Left cardiac atrium (tissue), 4 donors: ENCODE measurements at places on chromosomes 7 and 10.

- DNase-seq: no peak
These were observed 36.8 kb upstream of the INPP5F start for GRCh38 chr10:119689016-119689580.

- DNase-seq: no peak
These were observed 227.2 kb downstream of the CCDC3 start for GRCh38 chr10:12774204-12774894.

DNA sequence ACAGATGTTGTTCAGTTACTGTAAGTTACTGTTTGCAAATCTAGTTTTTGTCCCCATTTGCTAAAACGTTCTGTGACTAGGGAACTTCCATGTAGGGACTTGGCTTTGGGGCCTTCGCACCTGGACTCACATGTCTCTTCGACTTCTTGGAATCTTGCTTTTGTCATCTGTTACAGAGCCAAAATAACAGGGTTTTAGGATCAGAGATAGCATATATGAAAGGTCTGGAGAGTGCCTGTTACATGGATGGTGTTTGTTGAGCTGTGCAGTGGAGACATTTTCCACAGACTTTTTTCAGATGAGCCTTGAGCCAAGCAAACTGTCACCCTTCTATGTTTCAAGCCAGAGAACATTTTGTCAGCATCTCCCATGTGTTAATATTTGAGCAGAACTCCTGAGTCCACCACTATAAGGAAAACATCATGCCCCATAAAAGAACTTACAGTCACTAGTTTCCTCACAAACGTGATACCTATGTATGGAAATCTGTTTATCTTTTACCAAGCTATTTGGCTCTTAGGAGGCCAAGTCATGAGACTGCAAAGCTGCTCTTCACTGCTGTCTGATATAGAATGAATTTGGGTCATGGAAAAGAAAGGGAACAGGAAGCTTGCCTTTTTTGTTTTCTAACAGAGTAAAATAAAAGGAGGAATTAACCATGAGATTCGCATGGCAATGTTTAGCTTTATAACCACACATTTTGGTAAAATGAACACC is 818.6 kb upstream of the IGFBP3 start:
- DNase-seq: no peak

GRCh38 chr7:25911738-25912607 is 240.0 kb upstream of the NFE2L3 start:
- no peak for DNase-seq

DNA sequence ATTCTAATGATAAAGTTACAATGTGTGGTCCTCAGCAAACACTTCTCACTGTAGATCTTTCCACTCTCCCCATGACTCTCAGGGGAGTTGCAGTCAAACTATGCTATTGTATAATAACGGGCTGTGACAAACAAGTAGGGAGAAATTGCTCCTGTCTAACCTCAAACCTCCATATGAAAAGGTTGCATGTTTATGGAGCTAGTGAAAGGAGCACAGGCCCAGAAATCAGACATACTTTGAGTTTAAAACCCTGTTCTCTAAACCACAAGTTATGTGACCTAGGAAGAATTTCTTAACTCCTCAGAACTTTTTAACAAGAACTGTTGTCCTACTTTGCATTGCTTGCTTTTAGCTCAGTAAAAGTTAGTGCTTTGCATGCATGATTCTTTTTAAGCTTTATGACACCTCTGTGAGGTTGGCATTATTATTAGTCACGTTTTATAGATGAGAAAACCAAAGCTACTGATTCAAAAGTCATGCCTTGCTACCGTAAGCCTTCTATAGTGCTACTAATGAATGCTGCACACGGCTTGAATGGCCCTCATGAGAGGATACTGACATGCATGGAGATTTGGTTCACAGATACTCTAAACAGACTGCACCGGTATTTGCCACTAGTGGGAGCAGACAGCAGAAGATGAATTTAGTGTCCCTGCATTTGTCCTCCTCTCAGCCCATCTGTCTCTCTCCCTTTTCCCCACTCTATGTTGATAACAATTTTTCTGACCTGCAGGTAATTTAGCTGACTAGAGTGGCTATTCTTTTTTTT is 129.5 kb upstream of the PCGF5 start:
- no peak for DNase-seq

DNA sequence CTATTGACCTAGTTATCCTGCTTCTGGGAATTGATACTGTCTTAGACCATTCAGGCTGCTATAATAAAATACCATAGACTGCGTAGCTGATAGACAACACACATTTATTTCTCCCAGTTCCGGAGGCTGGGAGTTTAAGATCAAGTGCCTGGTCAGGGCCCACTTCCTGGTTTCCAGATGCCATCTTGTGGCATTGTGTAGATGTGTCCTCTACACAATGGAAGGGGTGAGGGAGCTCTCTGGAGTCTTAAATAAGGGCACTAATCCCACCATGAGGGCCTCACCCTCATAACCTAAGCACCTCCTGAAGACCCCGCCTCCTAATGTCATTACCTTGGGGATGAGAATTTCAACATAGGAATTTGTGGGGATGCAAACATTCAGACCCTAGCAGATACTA is 62.4 kb downstream of the SLC35B4 start:
- DNase-seq: no peak

- peak; percentile 86 for DNase-seq
These were observed 4.5 kb downstream of the KAZALD1 start for GRCh38 chr10:101066146-101066895.

DNA sequence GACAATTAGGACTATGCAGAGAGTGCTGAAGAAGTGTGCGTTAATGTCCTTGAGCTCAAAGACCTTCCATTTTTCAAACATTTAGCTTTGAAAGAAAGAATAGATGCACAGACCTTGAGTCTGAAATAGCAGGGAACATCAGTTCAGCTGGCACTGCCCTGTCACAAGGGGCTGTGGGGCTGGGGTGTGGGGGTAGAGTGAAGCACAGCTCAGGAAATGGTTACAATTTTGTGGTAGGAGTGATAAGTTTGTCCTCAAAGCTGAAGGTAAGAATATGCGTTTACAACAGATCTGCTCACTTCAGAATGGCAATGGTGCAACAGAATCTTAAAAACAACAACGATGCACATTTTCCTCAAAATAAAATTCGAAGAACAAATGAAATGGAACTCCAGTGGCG is 33.6 kb downstream of the SMKR1 start:
- no peak for DNase-seq

- no peak for DNase-seq
These were observed 338.8 kb downstream of the AUTS2 start for GRCh38 chr7:69937097-69937496.

DNA sequence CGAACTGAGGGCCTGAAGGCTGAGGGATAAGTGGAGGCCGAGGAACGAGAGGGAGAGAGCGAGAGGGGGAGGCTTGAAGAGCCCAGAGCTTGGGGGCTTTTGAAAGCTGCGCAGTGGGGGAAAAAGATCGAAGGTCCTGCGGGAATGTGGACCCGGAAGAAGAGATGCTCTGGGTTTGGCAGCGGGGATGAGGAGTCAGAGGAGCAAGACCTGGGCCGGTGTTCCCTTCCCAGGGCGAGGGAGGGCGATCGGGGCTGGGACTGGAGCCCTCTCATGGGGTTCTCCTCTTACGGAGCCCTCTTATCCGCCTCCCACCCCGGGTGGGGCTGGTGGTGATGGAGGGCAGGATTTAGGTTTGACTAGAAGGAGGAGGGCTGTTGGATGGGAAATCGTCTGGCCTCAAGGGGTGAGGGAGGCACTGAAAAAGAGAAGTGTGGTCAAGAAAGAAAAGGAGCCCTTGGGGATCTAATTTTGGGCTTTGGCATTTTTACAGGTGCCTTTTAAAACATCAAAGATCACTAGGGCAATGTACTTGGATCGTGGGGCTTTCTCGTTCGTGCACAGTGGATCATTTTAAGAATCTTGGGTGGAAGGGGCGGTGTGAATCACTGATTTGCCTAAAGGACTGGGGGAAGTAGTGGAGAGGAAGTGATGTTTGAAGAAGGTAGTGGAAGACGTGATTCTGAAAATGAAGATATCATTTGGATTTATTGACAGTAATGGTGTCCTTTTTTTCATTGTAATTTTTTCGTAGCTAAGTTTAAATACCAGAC is 637 bp downstream of the SAMD8 start:
- peak; percentile 49 for DNase-seq

GRCh38 chr7:90625051-90625450 is 28.9 kb downstream of the CDK14 start:
- DNase-seq: no peak

- DNase-seq: no peak
These were observed 131.6 kb downstream of the BICC1 start for GRCh38 chr10:58644311-58644710.

GRCh38 chr10:122310311-122311050 is 39.4 kb downstream of the BTBD16 start:
- DNase-seq: peak; percentile 55

- DNase-seq: no peak
These were observed 406 bp downstream of the PRLHR start for GRCh38 chr10:118595064-118595420.

DNA sequence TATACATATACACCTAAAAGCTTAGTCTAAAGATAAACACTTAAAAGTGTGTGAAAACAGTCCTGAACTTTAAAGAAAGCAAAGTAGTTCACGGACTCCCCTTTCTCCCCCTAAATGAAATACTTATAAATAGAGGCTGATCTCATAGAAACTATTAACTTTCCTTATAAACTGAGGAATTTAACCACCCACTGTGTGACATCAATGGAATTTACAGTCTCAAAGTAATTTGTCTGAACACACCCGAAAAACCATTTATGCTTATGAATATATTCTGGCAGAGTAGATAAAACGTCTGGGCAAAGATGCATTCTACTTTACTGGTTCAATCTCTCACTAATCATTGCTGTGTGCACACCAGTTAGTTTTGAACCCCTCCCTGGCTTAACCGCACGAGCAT is 181.8 kb upstream of the DGKB start:
- no peak for DNase-seq
